Vagina (tissue), 2 donors: ENCODE measurements at places on chromosomes 12 and 14.

- DNase-seq = no peak
Measured at GRCh38 chr14:59359431-59360124, 105.6 kb downstream of the GPR135 start.

GRCh38 chr12:32475724-32476123 is 76.4 kb downstream of the FGD4 start:
- DNase-seq = no peak

DNA sequence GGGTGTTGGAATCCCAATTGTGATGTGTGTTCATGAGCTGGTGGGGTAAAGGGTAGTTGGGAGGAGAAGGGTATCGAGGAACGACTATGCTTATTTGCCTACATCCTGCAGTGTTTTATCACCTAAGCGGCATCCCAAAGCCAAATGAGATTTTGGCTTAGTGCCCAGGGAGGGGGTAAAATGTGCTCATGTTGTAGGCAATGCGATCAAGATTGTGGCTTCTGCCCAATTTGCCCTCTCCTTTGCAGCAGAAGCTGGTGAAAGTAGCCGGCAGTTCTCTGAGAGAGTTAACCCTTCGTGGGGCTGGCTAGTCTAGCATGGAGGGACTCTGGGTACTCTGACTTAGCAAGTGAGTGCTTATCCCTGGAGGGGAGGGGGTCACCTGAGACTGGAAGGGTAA is 753 bp downstream of the RPH3A start:
- no peak for DNase-seq

- DNase-seq = no peak
Measured at GRCh38 chr12:52946334-52946733, 2.6 kb upstream of the KRT18 start.

GRCh38 chr12:54472494-54473262 is 724 bp downstream of the GTSF1 start:
- no peak for DNase-seq

DNA sequence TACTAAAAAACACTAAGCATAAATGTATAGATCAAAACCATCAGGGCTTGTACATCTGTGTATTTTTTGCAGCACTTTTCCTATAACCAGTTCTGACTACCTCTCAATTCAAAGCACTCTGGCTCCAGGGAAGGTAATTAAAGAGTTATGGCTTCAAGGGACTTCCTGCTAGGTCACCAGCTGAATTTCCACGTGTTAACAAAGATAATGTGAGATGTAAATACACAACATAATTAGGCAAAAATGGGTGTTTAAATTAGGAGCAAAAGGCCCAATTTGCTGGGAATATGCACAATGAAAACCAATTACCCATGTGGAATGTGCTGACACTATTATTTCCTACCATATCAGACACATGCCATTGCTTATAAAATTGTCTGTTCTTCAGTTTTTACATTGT is 513.4 kb upstream of the FLRT2 start:
- DNase-seq = no peak

- no peak for DNase-seq
Measured at GRCh38 chr12:180445-180844, 33.5 kb downstream of the SLC6A12 start.

- no peak for DNase-seq
Measured at GRCh38 chr12:128818065-128819022, 5.4 kb downstream of the SLC15A4 start.

- DNase-seq = no peak
Measured at GRCh38 chr14:105077649-105077995, 12.4 kb upstream of the GPR132 start.

GRCh38 chr12:21607701-21608100 is 3.1 kb upstream of the GYS2 start:
- no peak for DNase-seq

GRCh38 chr12:2823483-2823882 is 11.0 kb downstream of the ITFG2 start:
- no peak for DNase-seq

GRCh38 chr12:50732591-50732990 is 31.3 kb upstream of the ATF1 start:
- DNase-seq = no peak

DNA sequence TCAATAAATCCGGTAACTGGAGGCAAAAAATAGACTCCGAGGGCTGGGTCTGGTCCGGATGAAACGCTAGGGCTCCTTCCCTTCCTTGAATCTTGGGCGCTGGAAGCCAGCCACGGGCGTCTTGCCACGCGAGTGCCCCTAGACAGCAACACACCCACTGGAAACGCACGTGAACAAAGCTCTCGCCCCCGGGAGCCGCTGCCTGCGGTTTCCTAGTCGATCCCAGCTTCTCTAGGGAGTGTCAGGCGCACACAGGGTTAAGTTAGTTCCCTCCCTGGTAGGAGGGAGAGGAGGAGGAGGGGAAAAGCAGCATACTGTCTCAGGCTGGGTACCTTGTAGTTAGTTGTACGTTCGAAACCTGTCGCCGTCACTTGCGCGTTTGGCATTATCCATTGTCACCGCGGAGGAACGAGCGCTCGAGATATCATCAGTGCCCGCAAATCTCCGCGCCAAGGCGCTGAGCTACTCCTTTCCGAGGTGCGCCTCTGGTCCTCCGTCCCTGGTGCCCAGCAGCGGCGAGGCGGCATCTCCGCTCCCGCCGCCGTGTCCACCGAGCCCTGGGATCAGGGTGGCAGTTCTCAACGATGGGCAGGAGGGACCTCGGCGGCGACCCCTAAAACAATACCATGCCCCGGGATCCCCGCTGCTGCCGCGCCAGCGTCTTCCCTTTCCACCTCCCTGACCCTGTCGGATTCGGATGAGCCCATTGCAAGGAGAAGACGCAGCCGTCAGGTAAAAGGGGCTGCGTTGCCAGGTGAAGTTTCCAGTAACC is at the start of gene FLRT2:
FLRT2 (plus strand) TSS at position 342 of the 772 bp plus-strand sequence. CDS start 91,371 bp downstream, outside the sequence.
- DNase-seq = no peak

GRCh38 chr14:24329073-24329663 is 5.7 kb downstream of the ADCY4 start:
- no peak for DNase-seq

DNA sequence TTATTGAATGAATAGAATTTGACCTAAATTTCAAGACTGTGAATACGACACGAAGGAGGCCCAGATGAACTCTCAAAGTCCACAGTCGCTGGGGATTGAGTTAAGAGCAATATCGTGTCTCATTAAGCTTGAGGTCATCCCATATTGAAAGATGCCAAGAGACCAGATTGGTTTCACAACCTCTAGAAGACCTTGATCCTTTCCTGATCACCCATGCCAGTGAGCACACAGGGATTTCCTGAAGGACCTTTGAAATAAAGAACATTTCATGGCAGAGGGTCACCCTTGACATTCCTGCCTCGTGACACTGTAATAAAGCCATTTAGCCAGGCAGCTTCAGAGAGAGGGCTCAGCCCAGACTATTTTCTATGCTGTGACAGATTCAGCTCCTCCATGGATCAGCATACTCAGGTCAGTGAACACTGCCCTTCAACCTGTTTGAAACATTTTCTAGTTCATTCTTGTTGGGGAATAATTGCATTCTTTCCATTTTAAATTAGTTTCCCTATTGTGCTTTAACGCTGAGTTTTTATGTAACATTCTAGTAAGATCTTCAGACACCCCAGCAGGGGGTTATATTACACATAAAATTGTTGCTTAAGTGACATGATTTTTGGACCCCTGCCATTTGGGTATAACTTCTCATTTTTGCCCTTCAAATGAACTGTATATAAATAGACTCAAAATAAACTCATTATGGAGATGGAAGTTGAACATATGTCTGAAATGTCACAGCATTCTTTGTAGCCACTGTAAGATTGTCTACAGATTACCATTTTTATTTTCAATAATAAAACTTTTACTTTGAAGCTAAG is 213.2 kb downstream of the C12orf50 start:
- no peak for DNase-seq

GRCh38 chr14:103561381-103562178 is 877 bp downstream of the BAG5 start:
- DNase-seq = no peak

DNA sequence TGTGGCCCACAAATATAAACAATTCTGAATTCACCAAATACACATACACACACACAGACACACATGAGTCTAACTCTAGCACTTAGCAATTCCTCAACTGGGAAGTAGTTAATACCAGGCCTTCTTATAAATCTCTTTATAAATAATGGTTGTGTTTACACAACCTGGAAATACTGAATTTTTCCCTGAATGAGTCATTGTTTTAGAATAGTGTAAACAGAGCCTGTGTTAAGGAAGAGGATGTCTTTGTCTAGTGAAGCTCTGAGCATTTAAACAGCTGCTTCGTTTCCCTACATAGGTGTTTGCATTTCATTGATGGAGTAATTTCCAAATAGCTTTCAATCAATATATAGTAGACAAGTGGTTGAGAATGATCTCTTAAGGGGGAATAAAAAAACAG is 218.8 kb downstream of the BTG1 start:
- DNase-seq = no peak

- DNase-seq = no peak
Measured at GRCh38 chr12:80677994-80678393, 29.4 kb upstream of the MYF6 start.
